ENCODE measurements at places on chromosomes 7 and 10.

- H3K27ac ChIP-seq = peak overlapping the region; percentile 12
- H3K27me3 ChIP-seq = no peaks in the 10 kb centered on the region
- no peak overlapping the region for H3K4me3 ChIP-seq
- DNase-seq = no peak
These were observed 8.5 kb upstream of the RABGEF1 start for GRCh38 chr7:66731986-66732385.

DNA sequence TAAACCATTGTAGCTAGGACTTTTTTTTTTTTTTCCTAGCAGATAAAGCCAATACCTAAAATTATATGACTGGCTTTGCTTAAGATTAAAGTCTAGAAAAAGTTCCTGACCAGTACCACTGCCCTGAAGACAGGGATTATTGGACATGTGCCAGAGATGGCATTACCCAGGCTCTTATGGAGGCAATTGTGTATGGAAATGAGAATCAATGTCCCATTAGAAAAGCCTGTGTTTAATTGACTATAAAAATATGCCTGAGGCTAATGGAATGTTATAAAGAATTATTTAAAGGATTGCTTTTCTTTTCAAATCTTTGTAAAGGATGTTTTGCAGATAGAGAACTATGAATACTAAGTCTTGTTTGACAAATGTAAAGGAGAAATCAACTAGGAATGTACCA lies 196.7 kb downstream of the ANK3 start:
- no peaks in the 10 kb centered on the region for H3K27me3 ChIP-seq
- H3K36me3 ChIP-seq = no peaks in the 10 kb centered on the region
- H3K4me3 ChIP-seq = no peak overlapping the region
- H3K4me1 ChIP-seq = no peaks in the 10 kb centered on the region
- DNase-seq = no peak

DNA sequence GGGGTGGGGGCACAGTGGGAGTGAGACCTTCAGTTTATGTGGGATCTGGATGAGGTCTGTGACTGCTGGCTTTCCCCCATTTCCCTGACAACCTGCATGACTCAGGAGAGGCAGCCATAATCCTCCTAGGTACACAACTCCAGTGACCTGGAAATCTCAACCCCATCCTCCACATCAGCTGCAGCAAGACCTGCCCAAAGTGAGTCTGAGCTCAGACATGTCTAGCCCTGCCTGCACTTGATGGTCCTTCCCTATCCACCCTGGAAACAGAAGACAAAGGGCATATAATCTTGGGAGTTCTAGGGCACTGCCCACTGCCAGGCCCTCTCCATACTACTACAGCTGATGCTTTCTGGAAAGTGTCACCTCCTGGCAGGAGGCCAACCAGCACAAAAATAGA lies 75.6 kb downstream of the GRM8 start:
- DNase-seq = no peak
- no peaks in the 10 kb centered on the region for H3K4me1 ChIP-seq
- H3K27me3 ChIP-seq = no peaks in the 10 kb centered on the region
- no peaks in the 10 kb centered on the region for H3K36me3 ChIP-seq
- H3K4me3 ChIP-seq = no peak overlapping the region
- H3K27ac ChIP-seq = no peak overlapping the region

DNA sequence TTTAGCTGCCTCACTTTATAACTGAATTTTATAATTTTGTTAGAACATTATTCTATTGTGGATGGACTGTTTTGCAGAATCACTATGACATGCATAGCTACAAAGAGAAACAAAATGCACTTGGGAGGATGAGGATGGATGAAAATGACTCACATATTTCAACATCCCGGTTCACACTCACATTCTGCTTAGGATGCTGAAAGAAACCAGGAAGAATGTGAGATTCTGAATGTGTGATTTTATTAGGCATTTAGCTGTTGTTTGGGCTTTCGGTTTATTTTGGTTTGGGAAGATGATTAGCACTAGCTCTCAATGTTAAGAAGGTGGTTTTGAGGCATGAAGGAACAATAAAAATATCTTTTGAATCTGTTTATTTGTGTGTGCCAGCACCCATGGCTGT lies 235.5 kb downstream of the SEMA3E start:
- H3K4me1 ChIP-seq = no peaks in the 10 kb centered on the region
- no peaks in the 10 kb centered on the region for H3K36me3 ChIP-seq
- H3K4me3 ChIP-seq = no peak overlapping the region
- H3K27me3 ChIP-seq = no peaks in the 10 kb centered on the region
- no peak for DNase-seq

DNA sequence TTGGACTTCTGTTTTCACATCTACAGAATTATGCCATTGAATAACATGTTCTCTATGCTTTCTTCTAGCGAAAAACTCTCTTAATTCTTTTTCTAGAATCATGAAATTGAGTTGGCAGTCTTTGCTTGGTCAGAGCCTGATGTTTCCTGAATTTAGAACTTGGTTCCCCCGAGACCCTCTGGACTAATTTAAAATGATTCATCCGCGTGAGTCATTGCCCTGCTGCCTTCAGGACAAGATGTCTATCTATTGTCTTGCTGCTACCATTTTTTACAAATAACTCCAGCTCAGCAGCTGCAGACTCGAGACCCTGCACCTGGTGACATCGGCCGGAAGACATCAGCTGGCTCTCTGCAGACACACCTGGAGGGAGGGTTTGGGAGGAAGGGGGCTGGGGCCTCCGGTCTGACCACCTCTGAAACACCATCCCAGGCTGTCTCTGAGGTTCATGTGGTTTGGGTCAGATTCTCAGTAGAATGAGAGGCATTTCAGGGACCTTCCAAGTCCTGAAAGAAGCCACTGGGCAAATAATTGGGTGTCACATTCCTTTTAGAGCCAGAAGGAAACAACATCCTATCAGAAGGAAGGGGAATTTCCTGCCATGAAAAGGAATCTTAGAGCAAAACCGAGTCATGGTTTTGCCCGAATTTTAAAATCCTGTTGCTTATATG lies 20.9 kb upstream of the KLF6 start:
- H3K4me3 ChIP-seq = no peak overlapping the region
- H3K4me1 ChIP-seq = peaks cover 4% of the 10 kb centered on the region
- H3K36me3 ChIP-seq = no peaks in the 10 kb centered on the region
- H3K27me3 ChIP-seq = no peaks in the 10 kb centered on the region
